ENCODE measurements at places on chromosomes 7 and 10.

GRCh38 chr7:102898532-102898859 is 14.3 kb upstream of the LRRC17 start:
- no peak for DNase-seq

DNA sequence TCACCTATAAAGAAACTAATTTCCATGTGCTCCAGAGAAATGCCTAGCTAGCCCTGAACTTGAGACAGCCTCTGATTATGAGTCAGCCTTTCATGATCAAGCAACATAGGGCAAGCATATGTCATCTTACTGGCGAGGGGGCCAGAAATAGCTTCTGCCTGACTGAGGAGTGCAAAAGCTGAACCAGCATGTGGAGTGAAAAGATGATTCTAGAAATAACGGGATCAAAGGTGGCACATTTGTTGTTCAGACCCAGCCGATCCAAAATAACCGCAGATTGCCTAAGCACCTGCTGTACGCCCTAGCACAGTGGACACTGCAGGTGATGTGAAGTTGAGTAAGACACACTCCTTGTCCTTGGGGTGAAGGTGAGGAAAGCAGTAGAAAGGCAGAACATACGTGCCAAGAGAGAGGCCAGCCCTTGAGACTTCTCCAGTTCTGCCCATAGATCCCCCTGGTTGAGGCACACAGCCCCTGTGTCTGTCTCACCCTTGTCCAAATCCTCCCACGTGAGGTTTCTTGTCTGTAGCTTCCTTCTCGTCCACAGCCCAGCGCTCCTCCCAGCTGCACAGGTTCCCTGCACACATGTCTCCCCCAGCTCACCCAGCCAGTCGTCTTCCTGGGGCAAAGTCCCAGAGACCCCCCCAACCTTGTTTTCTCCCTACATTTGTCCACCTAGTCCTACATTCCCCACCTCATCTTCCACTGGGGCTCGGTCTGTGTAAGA is 2.8 kb upstream of the BCL7B start:
- DNase-seq, result no peak

DNA sequence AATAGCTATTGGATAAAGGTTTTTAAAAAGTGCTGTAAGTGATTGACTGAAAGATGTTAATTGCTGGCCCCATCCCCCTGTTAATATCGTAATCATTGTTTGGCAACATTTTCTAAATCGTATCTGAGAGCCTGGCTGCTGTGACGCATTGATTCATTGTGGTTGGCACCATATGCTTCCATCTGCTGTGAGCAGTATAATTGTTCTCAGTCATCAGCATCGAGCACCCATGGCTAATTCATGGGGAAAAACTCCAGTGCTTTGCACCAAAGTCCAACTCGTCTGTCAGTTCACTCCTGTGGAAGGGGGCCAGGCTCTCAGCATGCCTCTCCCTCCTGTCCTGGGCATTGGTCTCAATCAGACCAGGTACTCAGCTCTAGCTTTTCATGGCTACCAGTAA is 205.2 kb downstream of the STK31 start:
- peak; percentile 32 for DNase-seq

DNA sequence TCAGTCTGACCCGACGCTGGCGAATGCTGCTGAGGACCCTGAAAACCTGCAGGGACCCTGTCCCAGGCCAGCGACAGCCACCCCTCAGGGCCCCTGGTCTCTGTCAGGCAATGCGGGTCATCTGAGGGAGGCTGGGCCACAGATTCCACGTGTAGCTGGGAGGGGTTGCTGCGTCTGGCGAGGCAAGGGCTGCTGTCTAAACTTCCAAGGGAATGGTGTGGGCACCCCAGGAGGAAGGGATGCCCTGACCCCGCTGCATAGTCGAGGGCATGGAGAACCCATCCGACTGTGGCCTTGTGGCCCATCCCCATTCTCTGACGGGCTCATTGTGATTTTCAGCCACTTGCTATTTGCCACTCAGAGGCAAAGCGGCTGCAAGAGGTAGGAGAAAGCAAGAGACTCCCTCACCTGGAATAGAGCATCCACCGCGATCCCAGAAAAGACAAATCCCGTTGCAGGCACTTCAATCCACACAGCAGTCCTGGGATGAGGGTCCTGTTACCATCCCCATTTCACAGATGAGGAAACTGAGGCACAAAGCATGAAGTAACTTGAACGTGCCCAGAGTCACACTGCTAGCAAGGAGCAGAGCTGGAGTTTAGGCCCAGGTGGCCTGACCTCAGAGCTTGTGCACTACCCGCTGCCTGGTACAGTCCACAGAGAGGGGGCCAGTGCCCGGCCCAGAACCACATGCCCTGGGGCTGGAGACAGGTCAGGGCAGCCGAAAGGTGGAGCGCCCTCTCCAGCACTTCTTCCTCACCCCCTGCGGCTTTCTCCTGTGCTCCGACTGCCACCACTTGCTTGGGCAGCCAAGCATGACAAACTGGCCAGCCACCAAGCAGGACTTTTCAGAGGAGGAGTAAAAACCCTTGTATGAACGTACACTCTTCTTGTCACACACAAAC is 163.8 kb upstream of the KLF14 start:
- no peak for DNase-seq

DNA sequence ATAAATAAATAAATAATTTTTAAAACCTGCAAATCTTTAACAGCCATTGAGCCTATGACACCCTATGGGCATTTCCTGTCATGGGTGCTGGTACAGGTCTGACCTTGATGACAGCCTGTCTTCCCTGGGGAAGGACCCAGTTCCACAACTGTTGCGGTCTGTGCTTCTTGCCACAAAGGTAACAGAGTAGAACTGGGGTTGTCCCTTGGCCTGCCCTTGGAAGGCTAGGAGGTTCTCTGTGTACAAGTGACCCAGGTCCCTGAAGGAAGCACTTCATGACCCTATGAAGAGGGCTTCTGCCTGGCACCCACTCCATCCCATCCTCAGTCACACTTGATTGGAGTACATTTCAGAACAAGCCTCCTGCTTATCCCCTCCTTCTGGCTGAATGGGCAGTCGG is 66.9 kb downstream of the OGDH start:
- no peak for DNase-seq

GRCh38 chr10:60572511-60573194 is 183.0 kb upstream of the ANK3 start:
- DNase-seq, result peak; percentile 77

DNA sequence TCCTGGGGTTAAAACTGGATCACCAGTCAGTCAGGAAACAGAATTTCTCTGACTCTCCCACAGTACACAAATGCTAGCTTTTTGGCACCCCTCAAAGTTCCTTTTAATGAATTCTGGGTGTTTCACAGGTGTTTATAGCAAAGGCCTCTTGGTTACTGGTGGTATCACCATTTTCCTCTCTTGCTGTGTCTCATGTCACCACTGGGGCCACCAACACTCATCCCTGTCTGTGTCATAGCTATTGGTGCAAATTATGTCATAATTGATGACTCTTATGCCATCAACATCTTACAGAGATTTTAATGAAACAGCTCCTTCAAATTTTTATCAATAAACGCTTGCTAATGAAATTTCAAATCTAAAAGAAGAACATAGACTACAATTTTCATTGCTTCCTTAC is 27.7 kb upstream of the OSBPL3 start:
- DNase-seq, result no peak

DNA sequence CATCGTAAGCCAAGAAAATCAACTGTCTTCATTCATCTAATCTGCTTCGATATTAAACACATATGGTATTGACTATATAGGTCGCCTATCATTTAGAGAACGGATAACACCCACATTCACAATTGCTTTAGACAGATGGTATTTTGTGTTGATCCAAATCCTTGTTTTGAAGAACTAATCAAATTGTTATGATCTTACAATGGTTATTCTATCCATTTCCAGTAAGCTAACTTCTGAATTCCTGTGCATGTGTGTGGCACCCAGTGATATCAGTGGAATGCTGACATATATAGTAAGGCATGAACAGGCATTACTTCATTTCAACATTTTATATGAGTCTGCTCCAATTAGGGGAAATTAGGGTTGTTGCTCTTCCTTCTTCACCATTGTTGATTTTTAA is 98.8 kb downstream of the SEMA3E start:
- DNase-seq, result no peak

DNA sequence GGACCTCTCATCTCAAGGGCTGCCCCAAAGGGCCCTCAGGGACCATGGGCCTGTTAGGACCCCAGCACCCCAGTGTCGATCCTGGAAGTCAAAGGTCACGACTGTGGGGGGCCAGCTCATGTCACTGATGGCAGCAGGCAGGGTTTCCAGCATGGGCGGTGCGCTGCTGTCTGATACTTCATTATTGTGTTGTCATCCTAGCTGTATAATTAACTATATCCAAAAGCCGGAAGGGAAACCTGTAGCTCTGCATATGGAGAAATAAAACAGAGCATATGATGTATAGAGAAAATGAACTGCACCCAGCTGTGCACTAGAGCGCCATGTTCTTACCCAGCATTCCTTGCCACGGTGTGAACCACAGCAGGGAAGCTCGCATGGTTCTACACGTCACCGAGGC is 196.3 kb downstream of the EBF3 start:
- DNase-seq, result peak; percentile 9

DNA sequence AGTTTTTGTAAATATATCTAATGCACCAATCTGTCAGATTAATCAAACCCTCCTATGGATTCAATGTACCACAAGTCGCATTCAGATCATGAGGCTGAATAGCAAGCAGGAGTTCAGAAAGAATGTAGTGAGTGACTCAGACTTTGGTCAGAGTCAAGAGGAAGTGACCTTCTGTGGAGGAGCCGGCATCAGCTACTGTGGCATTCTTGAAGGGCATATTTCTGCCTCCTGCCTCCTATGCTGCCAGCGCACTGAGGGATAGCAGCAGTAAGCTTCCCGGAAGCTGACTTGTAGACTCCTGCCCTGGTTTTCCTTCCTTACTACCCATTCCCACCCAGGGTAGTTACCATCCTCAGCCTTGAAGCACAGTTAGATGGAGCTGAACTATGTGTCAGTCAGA is 867.5 kb downstream of the NRG3 start:
- no peak for DNase-seq

- no peak for DNase-seq
Measured at GRCh38 chr10:23174977-23175512, 17.1 kb upstream of the PTF1A start.

GRCh38 chr7:46725838-46726237 is 804.8 kb upstream of the IGFBP3 start:
- DNase-seq, result no peak

GRCh38 chr10:77829356-77829755 is 97.2 kb downstream of the DLG5 start:
- DNase-seq, result no peak

DNA sequence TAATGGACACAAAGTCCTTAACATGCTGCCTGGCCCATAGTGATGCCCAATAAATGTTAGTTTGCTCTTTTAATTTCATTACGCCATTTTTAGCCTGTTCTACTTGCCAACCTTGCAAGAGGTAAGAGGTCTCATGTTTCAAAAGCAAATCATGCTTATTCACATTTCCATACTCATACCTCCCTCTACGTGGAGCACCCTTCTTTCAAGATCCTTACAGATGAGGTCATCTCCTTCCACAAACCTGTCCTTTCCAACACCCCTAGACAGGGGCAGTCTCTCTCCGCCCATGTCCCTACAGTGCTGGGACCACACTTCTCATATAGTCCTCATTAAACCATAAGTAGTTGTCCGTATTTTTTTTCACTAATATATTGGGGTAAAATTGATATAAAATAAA is 271.3 kb downstream of the FGFR2 start:
- DNase-seq, result no peak

DNA sequence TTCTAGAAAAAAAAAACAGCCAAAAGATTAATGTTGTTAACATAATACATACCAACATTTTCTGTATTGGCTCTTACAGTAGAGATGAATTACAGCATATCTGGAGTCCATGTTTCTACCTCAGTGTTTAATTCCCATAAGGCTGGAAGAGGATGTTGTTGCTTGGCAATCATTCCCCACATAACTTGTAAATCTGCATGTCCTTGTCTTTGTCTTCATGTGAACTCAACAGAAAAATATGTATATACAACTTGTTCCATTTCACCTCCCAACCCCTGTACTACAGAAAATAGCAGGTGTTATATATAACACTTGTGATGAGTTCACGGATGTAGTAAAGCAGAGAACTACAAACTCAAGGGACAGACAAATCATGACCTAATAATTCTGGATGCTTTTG is 160.9 kb upstream of the SEMA3C start:
- no peak for DNase-seq

DNA sequence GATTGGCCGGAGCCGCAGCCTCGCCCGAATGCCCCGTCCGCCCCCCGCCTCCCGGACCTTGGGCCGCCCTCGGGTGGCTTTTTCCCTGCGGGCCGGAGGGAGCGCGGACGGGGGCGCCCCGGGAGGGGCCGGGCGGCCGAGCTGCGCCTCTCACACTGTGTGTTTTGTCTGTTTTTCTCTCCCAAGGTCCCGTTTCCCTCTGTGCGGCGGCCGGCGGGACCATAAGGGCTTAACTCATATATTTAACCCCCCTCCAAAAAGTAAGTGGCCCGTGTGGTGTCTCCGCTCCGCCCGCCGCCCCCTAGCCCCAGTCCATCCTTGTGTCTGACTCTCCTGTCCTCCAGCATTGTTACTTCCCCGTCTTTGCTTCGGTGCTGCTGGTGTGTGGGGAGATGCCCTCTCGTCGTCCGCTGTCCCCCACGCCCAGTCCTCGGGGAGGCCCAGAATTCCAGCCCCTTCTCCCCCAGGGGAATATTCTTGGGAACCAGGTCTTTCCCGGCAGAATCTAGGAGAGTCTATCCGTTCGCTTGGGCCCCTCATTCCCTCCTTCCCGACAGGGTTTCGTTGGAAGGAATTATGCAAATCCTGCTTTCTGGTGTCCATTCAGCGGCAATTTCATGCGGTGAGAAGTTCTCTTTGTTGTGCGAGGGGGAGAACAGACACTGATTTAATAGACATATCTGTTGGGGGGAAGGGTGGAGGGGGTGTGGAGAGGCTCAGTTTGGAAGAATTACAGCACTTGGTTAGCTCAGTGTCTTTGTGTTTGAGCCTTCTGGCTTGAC is 1.3 kb downstream of the LCOR start:
- DNase-seq, result peak; percentile 41

DNA sequence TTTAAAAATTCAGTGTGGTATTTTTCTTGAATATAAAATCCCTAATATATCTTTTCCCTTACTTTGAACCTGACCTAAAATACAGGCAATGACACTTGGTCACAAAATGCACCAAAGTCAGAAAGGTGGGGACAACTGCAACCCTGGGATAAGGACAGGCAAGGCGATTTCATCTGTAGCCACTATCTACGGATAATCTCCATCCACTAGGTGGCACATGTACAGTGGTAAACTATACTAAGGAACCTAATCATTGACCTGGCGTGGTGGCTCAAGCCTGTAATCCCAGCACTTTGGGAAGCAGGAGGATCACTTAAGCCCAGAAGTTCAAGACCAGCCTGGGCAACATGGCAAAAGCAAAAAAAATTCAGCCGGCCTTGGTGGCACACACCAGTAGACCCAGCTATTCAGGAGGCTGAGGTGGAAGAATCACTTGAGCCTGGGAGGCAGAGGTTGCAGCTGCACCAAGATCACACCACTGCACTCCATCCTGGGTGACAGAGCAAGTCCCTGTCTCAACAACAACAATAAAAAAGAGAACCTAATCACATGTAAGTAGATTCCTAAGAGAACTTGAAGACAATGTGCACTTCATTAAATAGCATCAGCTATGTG is 98.9 kb downstream of the KMT2C start:
- no peak for DNase-seq
